ENCODE measurements at places on chromosomes 5 and 9.

DNA sequence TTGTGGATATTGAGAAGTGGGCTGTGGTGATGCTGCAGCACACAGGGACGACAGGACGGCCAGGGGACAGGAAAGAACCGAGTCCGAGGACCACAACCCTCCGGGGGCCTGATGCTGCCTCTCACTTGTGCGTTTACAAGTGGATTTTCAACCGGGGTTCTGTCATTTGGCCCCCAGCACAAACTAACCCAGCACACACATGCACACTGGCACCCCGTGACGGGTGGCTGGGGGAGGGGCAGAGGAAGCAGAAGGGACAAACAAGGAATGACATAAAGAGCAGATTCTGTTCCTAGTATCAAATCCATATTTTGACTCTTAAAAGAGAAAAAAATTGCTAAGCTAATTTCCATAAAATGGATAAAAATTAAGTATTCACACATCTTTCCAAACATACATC lies 18.3 kb upstream of the ZFYVE16 start:
- DNase-seq = no peak

DNA sequence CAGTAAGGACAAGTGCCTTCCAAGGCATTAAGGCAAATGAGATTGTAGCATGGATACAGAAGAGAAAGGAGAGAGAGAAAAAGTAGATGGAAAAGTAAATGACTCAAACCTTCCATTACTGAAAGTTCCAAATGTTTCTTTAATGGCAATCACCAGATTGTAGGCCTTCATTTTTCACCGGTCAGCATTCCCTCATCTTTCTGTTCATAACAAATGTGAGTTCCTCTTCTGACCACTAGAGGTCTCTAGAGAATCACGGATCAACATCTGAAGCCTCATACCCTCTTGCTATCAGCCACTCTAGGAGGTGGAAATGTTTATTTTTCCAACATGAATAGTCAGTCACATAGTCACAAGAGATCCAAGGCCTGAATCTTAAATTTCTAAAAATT lies 73.6 kb upstream of the RPS23 start:
- DNase-seq = peak; percentile 60

- no peak for DNase-seq
Observed at GRCh38 chr5:84131372-84131771, 253.3 kb downstream of the EDIL3 start.

DNA sequence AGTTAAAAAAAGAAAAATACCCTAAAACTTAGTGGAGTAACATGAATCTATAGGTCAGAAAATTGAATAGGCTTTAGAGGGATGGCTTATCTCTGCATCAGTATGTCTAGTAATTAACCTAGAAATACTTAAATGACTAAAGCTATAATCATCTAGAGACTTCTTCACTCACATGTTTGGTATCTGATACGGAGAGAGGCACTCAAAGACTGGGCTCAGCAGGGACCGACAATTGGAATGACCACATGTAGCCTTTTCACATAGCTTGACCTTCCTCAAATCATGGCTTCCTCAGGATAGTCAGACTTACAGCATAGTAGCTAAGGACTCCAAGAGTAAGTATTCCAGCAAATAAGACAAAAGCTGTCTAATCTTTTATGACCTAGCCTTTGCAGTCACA lies 105.3 kb upstream of the RORB start:
- no peak for DNase-seq

GRCh38 chr5:163347671-163348070 lies 89.7 kb upstream of the CCNG1 start:
- DNase-seq = peak; percentile 57
